ENCODE measurements at places on chromosomes 1 and 21.

DNA sequence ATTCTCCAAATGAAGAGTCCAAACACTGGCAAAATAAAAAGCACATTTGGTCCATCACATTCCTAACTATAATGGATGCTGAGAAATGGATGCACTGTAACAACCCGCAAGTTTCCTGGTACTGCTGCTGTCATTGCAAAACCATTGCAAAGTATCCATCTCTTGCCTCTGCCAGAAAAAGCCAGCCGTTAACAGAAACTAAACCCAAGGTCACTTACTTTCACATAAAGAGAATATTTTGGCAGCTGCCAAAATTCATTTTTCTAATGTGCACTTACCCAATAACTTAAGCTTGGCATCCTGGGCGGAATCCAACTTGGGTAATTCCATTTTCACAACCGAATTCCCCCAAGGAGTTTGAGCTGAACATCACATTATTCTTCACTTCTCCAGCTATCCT lies 77.0 kb upstream of the LRRC8D start:
- no peak for ATAC-seq

- no peak for ATAC-seq
Observed at GRCh38 chr1:65577278-65577677, 156.8 kb downstream of the LEPR start.

DNA sequence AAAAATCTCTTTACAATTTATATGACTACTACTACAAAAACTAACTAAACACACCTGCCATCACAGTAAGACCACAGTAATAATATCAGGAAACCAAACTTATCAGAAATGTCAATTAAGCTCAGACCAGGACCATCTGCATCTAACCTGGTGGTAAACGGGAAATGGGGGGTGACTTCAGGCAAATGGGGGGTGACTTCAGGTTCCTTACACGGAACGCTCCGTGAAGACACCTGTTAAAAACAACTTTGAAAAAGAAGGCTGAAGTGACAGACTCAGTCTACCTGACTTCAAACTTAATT lies 15.8 kb downstream of the PRDM15 start:
- no peak for ATAC-seq

DNA sequence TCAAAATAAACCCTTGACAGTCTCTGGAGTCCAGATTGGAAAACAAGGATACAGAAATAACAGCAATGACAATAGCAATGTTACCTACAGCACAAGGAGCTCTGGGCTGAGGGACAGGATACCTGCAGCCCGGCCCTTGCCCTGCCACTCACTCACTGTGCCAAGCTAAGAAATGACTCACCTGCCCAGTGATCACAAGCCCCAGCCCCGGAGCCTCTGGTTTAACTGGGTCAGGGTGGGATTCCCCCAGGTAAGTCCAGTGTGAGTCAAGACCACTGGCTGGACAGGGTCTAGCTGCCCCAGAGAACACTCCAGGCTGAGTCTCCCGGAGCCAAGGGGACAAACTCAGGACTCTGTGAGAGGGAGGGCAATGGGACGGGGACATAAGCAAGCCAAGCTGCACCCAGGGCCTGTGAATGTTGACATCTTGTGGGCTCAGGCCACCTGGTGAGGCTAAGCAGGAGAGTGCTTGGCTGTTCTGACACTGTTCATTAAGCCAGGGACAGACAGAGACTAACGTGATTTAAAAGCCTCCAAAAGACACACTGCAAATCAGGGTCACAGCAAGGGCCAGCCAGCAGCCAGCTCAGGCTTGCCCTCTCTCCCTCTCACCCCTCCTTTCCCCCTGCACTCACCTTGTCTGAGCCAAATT lies 64.1 kb downstream of the MIS18A start:
- ATAC-seq: no peak

GRCh38 chr1:110492573-110492972 lies 26.4 kb downstream of the KCNA10 start:
- ATAC-seq: no peak

All from stimulated activated memory B cell treated with anti-CD40 and anti-IgM and Interleukin-4, amounts not matched to agents 10 μg/mL and 1 μg/mL and 100 μg/mL, for 72 hours (primary cell).